ENCODE measurements at places on chromosomes 11 and 22.

- DNase-seq = no peak
Observed at GRCh38 chr11:123180166-123180565, 14.9 kb downstream of the CLMP start.

- DNase-seq = no peak
Observed at GRCh38 chr11:111699579-111700156, 66.5 kb downstream of the PPP2R1B start.

DNA sequence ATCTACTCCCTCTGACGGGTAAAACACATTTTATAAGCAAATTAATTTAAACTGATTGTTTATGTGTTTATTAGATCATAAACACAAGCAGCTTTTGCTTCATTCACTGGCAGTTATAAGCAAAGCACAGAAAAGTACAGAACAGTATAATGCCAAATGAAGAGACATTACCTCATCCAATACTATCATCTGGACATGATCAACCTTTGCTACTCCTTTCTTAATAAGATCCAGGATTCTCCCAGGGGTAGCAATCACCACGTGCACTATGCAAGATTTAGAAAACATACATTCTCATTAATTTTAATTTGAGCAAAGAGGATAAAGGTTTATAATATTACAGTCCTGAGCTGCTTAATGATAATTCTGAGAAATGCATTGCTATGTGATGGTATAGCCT, 27.9 kb downstream of the DDX6 start:
- no peak for DNase-seq

DNA sequence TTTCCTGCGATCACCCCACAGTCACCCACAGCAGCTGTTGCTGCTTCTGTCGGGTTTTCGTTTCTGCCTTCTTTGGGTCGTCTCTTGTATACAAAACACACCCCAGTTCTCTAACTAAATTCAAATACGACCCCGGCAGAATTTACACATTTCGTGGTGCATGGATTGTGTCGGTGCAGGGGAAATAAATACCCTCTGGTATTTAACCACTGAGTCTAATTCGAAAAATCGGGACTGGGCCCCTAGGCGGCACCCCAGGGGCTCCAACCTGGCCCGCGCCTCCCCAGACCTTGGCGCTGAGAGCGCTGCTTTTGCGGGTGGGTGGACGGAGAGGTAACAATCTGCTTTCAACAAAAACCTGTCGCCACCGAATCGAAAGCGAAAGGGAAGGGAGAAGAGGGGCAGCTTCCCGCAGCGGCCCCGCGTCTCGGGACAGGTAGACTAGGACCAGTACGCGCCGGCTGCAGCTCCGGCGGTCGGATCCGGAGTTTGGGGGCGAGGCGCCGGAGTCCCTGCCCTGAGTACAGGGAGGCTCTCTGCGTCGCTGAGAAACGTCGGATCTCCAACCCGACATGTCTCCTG, 4.4 kb downstream of the ALX4 start:
- peak; percentile 82 for DNase-seq

- DNase-seq = no peak
Observed at GRCh38 chr22:17114173-17114897, 6.8 kb downstream of the TMEM121B start.

- DNase-seq = no peak
Observed at GRCh38 chr11:120061761-120062560, 76.0 kb downstream of the TRIM29 start.

DNA sequence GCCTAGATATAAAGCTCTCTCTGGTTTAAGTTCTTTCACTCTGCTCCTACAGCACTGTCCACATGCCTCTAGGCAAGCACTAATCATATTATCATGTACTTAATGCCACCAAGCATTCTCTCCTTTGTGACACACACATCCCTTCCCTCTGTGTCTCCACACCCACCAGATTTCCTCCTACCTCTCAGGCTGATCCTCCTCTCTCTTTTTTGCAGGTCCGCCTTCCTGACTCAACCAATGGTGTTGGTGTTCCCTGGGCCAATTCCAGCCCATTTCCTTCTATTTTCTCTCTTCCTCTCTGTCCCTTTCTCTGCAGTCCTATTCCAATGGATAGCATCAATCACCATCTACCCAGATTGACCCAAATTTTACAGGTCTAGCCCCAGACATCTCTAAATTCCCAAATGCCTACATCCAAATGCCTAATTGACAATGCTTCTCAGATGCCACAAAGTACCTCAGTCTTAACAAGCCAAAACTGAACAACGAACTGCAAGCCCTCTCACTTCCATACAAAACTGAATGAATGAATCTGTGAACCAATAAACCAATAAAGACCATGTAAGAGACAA, 504 bp upstream of the ZNF215 start:
- DNase-seq = peak; percentile 34

DNA sequence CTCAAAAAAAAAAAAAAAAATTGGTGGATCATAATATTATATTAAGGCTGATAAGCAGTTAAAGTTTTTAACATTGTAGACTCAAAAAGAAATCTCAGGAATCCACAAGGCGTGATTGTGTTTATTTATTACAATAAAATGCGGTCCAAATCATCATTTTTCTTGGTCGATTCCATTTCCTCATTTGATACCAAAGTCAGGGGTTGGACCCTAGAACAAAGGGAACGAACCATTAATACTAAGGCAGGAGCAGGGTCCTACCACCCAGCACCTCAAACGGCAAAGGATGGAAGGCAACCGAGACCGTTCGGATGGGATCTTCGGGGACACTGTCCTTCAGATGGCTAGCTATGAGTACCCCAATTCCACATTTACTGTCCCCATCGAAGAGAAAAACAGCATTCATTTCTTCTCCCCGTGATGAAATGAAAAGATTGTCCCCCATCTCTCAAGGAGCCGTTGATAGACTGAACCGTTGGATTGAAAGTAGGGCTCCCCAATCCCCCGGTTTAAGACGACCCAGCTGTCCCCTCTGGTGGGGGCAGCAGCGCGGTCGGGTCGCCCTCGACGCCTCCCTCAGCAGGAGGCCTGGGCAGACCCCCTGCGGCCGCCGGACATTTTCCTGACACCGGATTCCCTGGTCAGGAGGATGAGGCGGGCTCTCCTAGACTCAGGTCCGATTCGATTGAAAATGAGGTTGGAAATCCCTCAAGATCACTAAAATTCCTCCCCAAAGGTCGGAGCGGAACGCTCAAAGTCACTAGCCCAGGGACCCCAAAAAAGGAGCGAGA, 607 bp downstream of the DMC1 start:
- no peak for DNase-seq

DNA sequence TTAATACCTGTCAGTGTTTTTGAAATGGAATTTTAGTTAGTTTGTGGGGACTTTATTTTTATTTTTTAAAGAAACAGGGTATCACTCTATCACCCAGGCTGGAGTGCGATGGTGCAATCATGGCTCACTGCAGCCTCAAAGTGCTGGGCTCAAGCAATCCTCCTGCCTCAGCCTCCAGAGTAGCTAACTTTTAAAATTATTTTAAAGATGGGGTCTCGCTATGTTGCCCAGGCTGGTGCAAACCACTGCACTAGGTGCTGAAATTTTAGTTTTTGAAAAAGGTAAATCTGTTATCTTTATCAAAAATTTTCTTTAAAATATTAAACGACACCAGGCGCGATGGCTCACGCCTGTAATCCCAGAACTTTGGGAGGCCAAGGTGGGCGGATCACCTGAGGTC, 42.6 kb downstream of the AMBRA1 start:
- no peak for DNase-seq

DNA sequence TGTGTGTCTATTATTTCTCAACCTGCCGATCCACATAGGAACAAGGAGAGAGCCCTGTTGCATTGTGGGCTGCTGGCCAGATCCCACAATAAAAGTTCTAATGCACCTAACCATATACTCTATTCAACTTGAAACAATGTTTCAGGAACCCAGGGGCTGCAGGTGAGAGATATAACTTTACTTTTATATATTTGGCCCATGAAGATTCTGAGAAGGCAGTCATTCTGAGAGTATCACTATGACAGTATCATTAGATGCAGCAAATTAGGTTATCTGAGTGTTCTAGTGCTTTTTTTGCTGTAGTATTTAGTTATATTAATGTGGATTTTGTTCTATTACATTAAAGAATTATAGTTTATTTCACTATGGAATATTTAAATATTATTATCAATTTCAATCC, 655.1 kb upstream of the ARHGAP42 start:
- no peak for DNase-seq

GRCh38 chr22:49355211-49355920, 472.3 kb downstream of the BRD1 start:
- no peak for DNase-seq

DNA sequence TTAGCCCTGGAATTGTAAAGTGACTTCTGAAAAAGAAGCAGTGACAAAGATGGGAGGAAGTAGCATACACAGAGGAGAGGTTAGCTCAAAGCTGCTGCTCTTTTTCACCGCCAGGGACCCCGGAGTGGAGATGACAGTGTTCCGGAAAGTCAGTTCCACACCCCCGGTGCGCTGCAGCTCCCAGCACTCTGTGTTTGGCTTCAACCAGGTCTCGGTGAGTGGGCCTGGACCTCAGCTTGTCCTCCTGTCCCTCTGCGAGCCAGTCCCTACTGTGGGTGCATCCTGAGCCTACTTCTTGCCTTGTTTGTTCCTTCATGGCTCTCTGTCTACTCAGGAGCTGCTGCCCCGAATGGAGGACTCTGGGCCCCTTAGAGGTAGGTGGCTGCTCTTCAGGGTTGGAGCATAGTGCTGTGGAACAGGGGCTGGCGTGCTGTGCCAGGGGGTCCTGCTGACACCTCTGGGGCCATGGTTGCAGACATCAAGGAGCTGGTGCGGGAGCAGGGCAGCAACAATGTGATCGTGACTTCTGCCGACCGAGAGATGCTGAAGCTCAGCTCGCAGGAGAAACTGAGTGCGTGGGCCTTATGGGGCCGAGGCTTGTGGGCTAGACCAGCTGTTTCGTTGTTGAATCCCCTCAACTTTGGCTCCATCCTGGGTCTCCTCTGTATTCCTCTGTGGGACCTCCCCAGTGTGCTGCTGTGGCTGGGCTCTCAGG, 1.7 kb downstream of the PCNX3 start:
- DNase-seq = no peak

GRCh38 chr22:43561415-43562178, 149.8 kb downstream of the MPPED1 start:
- DNase-seq = no peak

GRCh38 chr22:25726241-25726640, 15.7 kb upstream of the MYO18B start:
- DNase-seq = no peak
